Astrocyte (in vitro differentiated cells and primary cell): ENCODE measurements at places on chromosomes 1 and 21. TPM values are rescaled to one million over a fixed set of nuclear protein-coding genes. Genes with fewer than 3 reads are reported as not detected.

DNA sequence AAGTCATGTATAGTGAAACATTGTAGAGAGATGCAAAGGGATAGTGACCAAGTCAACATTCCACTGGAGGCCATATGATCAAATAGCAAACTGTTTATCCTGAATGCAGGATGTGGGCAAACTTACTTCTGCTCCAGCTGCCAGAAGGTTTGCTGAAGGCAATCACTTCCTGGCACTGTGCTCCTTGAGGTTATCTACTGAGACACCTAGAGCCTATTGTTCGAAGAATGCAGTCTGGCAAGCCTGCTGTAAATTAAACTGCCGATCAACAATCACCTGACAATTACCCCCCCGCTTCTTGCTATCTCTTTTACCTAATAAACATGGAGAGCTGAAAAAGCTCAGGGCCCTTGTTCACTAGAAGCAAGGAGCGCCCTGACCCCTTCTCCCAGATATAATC, 139.4 kb upstream of the B3GALT2 start:
- peak; percentile 22 for DNase-seq

RIMS3 gene
- total RNA-seq: 4.3 and 4.9 TPM in 2 replicates

DNA sequence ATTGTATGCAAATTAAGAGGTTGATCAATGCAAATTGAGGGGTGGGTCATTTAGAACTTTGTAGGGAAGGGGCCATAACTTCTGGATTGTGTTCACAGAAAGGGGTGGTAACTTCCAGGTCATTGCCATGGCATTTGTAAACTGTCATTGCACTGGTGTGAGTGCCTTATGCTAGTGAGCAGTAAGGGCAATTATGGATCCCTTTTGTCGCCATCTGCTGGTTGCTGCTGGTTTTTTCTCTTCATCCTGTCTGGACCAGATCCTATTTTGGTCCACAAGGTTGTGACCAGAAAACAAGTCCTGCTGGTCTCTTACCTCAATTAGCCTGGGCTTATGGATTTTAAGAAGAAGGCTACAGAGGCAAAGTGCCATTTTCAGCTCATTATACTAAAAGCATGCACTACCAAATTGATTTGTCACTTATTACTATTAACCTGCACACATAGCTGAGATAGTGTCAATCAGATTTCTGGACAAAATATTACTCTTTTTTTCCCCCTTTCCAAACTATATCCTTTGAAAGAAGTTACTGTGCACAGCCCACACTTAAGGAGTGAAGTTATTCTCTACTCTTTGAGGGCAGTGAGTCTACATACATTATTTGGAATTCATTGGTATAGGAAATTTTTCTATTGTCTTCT, 196.2 kb downstream of the ZC3H11B start:
- DNase-seq: peak; percentile 18

DNA sequence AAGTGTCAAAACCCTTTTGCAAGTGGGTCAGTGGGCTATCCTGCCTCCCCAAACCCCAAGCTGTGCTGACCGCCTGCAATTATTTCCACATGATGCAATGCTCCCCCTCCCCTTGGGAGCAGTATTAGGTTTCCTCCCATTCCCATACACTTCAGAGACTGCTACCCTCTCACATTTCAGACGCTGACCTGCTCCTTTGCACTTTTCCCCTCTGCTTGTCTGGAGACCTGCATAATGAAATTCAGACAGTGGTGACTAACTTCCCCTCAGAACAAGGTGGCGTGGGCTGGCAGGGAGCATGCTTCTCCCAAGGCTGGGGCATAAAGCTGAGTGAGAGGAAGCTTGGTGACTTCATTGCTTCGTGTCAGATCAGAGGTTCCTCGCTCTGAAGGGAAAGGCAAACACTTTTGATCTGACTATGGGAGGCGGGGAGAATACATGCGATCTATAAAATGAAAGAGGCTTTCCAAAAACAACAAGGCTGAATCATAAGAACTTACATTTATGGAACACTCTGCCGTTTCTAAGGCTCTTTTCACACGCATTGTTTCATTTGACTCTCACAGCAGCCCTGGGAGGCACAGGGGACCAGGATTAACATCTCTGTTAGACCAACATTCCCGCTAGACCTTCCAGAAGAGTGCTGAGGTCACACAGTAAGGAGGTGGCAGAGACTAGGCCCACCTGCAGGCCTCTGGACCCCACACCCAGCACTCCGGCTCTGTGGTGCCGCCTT, 27.5 kb upstream of the ROR1 start:
- peak; percentile 96 for DNase-seq

- DNase-seq: no peak
Measured at GRCh38 chr1:78797108-78797781, 147.6 kb downstream of the IFI44 start.

PRR9 gene
- 0.52 and 0.55 TPM in 2 replicates for total RNA-seq

DNA sequence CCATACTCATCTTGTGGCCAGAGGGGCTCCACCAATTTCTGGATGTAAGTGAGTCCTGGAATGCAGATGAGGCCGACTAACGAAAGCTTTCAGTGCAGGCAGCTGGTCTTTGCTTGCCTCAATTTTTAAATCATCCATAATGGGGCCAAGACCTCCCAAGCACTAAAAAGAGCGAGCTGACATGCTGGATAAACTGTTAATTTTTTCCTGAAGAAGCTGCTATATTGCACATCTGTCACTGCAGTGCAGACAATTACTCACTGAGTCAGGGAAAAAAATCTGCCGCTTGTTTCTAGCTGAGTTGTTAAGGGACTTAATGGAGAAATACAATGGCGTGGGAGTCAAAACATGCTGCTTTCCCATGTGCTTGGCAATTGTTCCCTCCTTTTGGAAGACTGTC, 205.5 kb downstream of the GPATCH2 start:
- peak; percentile 29 for DNase-seq

DNA sequence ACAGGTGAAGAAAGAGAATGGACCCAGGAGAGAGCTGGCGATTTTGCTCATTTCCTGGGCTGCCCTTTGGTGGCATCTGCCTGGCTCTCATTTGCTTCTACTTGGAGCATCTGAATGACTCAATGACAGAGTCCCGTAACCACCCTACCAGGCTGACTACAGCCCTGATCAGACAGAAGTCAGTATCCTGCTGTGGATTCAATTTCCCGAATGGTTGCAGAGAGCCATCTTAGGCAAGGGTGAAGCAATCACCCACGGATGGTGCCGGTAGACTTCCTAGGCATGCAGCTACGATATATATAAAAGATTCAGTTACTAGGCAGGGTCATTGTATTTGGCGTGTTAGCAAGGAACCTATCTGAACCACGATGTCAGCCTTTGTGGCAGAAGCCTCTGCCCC, 10.2 kb downstream of the AJAP1 start:
- no peak for DNase-seq

DNA sequence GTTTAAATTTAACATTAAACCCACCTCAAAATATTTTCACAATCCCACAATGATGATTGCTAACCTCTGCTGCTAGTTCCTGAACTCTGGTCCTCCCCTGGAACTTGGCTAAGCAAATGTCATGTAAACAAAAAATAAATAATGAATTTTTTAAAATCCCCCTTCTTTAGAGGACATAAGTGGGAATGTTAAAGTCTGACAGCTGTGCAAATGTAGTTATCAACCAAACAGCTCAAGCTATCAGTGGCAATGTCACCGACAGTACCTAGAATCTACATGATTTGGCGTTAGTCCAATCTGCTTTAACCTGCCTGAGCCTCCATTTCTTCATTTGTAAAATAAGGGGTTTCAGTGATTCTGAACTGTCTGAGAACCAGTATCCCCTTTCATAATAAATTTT, 67.7 kb downstream of the GDAP2 start:
- DNase-seq: no peak

ATP5PO gene
- total RNA-seq: 163 and 171 TPM in 2 replicates

ABCG1 gene
- total RNA-seq: 1.3 and 1.9 TPM in 2 replicates

GBP6 gene
- total RNA-seq: 0.07 TPM in 1 of 2 replicates, not detected in the other

CAPN2 gene
- total RNA-seq: 340 and 391 TPM in 2 replicates

DNA sequence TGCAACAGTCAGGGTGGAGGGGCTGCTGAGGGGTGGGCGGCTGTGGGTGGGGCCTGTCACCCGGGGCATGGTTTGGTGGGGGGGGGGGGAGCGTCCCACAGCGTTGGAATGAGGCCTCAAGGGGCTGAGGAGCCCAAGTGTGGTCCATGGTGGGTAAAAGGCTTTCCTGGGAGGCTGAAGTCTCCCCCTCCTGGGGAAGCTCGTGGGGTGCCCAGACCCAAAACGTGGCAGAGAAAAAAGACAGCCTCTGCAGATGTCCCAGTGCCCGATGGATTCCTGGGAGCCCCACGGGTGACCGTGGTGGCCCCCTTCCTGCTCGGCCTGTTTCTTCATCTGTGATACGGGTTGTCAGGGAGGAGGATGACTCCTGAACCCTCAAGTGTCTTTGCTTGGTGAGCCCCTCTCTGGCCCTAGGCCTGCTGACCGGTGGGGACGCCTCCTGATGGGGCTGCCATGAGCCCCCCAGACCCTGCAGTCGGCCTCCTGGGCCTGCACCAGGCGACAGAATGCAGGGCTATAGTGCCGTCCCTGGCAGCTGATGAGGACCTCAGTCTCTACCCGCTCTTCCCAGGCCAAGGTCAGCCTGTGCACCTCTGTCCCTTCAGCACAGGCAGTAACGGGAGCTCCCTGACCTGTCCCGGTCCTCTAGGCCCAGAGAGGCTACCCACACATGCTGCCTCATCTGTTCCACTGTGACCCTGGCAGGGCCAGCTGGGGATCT, 1.1 kb downstream of the OBSCN start:
- DNase-seq: no peak

DNA sequence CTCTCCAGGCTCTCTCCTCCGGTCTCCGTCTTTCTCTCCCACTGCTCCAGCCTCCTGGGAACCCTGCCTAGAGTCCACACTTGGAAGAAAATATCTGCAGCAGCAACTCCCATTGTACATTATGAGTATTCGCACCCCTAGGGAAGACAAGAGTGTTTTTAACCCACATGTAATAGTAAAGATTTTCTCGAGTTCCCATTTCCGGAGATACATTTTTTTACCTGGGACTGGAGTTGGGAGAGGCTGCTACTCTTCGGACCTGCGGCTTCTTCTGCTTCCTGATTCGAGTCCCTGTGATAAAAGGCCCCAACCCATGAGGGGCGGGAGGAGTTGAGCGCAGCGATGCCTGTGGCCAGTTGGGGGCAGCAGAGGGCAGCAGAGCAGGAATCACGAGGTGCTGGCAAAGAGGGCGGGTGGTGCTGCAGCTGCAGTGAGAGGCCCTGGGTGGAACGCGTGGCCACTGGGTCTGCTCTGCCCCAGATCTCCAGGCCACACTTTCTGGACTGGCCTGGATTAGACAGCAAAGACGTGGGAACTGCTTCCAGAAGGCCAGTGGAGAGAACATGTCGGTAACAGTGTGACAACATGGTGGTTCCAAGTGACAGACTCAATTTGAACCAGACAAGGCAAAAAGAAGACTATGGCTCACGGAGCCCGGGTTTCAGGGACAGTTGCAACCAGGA, 221.0 kb upstream of the CSF3R start:
- peak; percentile 4 for DNase-seq
